Stimulated activated CD8-positive, alpha-beta memory T cell treated with anti-CD3 and anti-CD28 coated beads, Interleukin-2, amount 100 ng/mL, for 48 hours (primary cell): ENCODE measurements at places on chromosomes 5 and 9.

DNA sequence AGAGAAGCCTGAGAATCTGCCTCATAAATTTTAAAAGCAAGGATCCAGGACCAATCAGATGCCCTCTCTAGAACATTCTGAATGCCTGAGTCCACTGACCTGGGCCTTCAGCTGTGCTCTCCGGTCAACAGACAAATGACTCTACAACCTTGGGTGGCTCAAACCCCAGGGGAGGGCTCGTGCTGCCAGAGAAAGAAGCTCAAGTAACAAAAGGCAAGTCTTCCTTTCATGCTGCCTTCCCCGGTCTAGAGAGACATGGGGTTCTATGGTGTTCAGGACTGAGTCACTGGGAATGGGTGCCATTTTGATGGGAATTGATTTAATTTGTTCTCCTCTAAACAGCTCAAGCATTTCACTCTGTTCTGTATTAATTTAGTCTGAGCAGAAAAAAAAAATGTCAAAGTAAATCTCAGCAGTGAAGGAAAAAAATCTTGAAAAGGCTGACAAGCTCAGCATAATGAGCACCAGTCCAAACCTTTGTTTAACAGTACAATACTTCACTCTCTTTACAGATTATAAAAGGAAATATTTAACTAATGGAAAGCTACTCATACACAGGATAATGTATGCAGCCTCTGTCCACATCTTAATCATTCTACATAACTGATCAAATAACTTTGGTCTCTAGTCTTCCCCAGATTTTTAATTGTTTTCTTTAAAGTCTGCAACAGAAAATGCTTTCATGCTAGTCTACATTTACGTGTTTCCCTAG is 191.0 kb downstream of the GLIS3 start:
- DNase-seq: no peak

GRCh38 chr9:86940774-86941173 is 6.5 kb downstream of the GAS1 start:
- no peak for DNase-seq

DNA sequence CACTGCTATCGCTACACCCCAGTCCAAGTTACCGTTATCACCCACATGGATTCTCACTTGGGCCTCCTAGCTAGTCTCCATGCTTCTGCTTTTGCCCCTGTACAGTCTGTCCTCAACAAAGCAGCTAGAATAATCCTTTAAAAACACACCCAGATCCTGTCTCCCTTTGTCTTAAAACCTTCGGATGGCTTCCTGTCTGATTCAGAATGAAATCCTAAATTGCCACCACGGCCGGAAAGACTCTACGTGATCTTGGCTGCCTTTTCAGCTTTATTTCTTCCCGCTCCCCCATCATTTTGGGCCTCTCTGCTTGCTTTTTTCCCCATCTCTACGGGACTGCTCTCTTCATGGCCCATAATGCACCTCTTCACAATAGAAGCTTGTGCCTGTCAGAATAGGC is 33.4 kb downstream of the GDNF start:
- no peak for DNase-seq

GRCh38 chr5:131000289-131000688 is 164.8 kb downstream of the HINT1 start:
- DNase-seq: no peak

GRCh38 chr9:16192403-16193017 is 639.7 kb downstream of the CCDC171 start:
- DNase-seq: no peak

DNA sequence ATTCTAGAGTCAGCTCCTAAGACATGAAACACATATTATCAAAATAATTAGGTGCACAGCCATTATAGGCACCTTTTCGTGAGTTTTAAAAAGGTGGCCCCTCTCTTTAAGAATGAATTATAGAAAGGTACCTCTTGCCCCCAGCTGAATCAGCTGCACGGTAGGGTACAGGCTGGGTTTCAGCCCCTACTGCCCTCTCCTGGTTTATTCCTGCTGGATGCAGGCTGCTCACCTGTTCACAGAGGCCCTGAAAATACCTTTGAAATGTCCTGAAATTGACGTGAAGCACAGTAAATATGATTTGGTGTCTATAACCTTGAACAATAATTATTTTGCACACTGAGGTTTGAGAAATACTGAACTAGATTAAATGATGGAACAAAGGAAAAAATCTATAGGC is 504.8 kb upstream of the SGCD start:
- DNase-seq: no peak

- DNase-seq: no peak
Measured at GRCh38 chr5:89396278-89396954, 513.4 kb upstream of the MEF2C start.

GRCh38 chr9:16987026-16987425 is 116.6 kb upstream of the BNC2 start:
- no peak for DNase-seq

GRCh38 chr5:9799606-9800005 is 169.5 kb upstream of the TAS2R1 start:
- DNase-seq: no peak

DNA sequence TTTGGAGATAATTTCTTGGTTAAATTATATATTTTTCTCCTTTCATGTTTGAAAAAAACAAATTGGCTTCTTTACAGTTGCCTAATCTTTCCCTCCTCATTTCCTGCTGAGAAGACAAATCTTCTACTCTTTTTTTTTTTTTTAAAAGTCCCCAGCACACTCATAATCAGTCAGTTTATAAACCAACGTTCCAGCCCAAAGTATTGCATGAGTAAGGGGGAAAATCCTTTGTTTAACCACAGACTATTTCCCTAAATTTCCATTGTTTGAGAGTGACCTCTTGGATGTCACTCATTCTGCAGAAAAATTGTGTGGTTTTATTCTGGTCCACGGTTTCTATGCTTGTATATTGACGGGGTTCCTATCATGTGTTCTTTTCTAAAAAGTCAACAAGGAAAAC is 55.1 kb upstream of the TLR4 start:
- no peak for DNase-seq

- DNase-seq: peak; percentile 35
Measured at GRCh38 chr5:143016777-143017516, 246.8 kb downstream of the ARHGAP26 start.

DNA sequence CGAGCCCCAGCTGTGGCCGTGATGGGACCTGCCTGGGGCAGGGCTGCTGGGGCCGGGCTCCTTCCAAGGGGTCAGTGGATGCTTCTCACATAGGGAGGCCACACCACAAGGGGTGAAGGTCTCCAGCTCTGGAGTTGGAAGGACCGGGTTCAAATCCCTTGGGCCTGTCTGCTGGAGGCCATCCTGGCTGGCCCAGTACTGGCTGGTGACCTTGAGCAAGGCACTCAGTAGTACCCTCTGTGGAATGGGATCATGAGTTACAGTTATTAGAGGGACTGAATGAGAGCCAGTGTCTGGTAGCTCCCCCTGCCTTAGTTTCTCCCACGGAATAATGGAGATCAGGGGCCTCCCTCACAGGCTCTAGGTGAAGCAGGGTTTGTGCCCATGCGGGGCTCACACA is 58.3 kb downstream of the LMX1B start:
- DNase-seq: no peak
